ENCODE measurements at places on chromosomes 7 and 10.

GRCh38 chr10:115976342-115976741 is 296.7 kb downstream of the GFRA1 start:
- no peak for DNase-seq

GRCh38 chr10:72503241-72503640 is 122.6 kb downstream of the MICU1 start:
- DNase-seq, result no peak

- no peak for DNase-seq
Measured at GRCh38 chr7:141053626-141054025, 20.2 kb upstream of the TMEM178B start.

DNA sequence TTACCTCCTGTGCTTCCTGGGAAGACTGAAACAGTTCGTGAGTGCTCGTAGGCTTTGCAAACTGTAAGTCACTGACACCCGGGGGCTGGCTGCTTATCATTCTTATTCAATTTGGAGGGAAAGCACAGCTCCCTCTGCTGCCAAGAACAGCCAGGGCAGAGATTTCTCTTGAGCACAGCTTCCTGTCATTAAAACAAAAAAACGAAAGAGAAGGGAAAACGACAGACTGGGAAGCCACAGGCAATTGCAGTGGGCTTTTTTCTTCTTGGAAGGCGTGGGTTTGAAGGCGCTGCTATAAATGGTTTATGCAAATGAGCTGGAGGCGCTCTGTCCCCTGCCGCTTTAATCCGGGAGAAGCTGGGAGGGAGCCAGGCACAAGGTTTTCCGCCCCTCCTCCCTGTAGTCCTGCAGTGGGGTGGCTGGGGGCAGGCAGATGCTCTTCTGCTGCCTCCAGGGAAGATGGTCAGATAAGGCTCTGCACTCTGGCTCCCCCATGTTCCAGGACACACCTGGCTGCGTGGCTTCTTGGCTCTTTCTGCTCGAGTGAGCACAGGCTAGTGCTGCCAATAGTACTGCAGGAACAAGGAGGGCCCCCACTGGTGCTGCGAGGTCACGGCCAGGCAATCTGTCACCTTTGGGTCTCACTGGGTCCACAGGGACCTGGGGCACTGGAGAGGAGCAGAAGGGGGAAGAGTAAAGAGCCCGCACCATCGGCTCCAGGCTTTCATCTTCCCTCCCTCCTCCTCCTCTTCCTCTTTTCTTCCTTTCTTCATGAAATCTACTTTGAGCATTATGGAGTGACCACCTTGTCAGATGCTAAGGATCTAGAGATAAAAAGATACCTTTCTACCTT is 49.5 kb downstream of the NEURL1 start:
- no peak for DNase-seq
